Urinary bladder (tissue), 4 donors: ENCODE measurements at places on chromosomes 1 and 21. TPM values are rescaled to one million over a fixed set of nuclear protein-coding genes. Genes with fewer than 3 reads are reported as not detected.

GRCh38 chr1:182968151-182968741 lies 15.3 kb upstream of the SHCBP1L start:
- DNase-seq = no peak

Gene LHX8
- 1.6 TPM for total RNA-seq

DNA sequence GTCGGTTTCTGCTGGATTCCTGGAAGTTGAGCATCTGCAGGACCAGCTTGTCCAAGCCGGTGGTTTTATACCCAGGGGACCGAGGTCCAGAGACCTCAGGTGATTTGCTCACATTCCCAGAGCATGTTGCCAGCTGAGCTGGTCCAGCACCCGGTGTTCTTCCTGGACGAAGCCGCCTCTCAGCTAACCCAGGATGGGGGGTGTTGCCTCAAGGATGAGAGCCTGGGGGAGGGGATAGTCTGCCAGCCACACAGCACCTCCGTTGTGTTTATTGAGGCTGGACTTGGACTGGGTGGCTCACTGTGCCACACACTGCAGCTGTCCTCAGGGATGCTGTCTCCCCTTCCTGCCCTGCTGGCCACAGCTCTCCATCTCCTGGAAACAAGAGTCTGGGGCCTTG lies 1.5 kb downstream of the TMEM201 start:
- DNase-seq = no peak

- no peak for DNase-seq
These were observed 33.6 kb upstream of the F13B start for GRCh38 chr1:197100677-197101076.

GRCh38 chr1:200036619-200037270 lies 9.2 kb downstream of the NR5A2 start:
- no peak for DNase-seq

Gene IL22RA1
- not detected for total RNA-seq

DNA sequence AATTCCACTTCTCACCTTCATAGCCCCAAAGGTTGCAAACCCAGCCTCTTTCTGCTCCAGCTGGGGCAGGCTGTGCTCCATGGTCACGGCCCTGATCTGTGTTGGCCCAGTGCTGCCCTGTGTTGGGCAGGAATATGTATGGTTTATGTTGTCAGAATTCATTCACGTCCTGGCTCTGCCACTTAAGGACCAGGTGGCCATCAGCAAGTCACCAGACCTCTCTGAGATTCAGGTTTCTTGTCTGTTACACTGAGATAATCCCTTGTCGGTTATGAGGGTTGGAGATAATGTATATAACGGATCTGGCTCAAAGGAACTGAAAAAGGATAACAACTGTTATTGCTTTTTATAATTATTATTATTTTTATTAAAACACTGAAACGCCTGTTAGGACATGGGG lies 39.1 kb upstream of the SELENON start:
- no peak for DNase-seq

- no peak for DNase-seq
These were observed 1.7 kb upstream of the CHI3L2 start for GRCh38 chr1:111225717-111226400.
